ENCODE measurements at places on chromosomes 4 and X.

DNA sequence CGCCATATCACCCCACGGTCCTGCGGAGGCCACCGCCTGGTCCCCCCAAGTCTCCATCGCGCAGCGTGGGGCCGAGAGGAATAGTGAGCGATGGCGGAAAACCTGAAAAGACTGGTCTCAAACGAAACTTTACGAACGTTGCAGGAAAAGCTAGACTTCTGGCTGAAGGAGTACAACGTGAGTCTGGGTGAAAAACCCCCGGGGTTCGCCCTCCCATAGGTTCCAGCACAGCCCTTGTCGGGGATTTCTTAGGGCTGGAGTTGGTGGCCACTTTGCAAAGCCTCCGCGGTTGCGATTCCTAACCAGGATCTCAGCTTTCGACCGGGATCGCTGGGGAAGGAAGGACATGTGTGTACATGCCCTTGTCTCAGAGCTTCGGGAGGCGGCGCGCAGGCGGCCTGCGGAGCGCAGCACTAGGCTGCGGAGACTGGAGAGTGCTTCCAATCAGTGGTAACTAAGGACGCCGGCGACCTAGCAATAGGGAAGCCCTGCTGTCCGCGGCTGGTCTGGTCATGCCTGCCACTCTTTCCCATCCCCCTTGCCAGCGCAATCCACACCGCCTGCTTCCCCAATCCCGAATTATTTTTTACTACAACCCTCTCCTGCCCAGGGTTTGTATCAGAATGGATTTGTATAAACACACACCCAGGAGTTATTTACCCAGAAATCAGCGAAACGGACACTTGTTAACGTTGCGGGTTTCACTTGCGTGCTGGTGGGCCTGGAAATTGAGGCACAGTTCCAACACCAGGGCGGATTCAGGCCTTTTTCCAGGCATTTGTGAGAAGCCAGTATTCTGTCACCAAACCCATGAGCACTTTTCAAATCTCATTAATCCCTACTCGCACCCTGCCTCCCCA, 741 bp downstream of the SPATA18 start:
- no peak for DNase-seq

- DNase-seq: no peak
Measured at GRCh38 chr4:157242871-157243270, 22.3 kb downstream of the GRIA2 start.

DNA sequence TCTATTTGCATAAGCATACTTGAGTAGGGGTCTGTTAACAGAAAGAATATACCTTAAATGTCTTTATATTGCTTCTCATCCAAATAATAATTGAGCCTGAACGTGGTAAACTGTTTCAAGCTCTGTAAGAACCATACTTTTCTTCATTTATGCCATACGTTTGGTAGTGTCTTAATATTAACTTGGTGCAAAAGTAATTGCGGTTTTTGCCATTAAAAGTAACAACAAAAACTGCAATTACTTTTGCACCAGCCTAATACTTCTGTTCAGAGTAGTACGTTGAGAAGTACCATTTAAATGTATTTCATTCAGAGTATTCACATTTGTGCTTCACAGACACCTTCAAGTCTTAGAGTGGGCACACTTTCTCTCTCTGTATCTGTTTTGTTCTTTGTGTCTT, 60.5 kb downstream of the DDIT4L start:
- DNase-seq: no peak

GRCh38 chr4:170386511-170386910, 296.8 kb upstream of the AADAT start:
- DNase-seq: no peak

DNA sequence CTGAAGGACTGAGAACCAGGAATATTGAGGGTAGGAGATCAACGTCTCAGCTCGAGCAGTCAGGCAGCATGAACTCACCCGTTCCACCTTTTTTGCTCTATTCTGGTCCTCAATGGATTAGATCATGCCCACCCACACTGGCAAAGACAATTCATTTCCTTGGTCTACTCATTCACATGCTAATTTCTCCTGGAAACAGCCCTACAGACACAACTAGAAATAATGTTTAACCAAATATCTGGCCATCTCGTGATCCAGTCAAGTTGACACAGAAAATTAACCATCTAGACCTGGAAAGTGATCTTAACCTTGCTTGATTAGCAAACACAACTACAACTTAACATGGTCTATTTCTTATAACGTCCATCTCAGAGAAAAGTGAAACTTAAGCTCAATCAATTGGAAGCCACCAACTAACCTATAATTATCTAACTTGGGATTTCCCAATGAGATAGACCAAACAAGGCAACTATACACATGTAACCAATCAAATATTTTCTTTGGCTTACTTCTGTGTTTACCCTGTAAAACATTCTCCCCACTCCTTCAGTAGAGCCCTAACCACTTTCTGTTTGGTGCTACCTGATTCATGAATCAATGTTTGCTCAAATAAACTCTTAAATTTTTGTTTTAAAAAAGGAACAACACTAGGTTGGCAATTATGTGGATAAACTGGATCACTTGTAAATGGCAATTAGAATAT, 69.7 kb upstream of the MAMLD1 start:
- no peak for DNase-seq

DNA sequence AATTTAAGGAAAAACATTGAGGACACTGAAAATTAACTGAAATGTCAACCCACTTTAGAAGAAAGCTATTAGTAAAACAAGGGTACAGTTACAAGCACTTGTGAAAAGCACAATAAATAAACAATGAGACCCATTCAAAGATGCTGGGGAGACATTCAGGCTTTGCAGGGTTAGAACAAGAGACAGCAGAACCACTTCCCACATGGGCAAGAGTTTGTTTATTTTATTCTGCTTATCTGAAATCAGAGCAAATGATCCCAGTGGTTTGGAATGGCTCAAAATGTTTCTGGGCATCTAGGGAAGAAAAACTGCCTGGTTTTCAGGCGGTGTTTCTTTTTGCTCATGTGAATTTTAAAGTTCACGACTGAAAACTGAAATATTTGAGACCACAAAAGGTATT, 42.4 kb downstream of the PPP3CA start:
- DNase-seq: no peak

- no peak for DNase-seq
Measured at GRCh38 chr4:139876337-139876941, 210.8 kb downstream of the MGST2 start.

GRCh38 chr4:54909961-54910360, 215.4 kb downstream of the KDR start:
- no peak for DNase-seq

GRCh38 chrX:6718766-6719165, 183.8 kb upstream of the VCX3A start:
- DNase-seq: no peak

- DNase-seq: peak; percentile 3
Measured at GRCh38 chr4:162163892-162164759, at the start of gene FSTL5. TSS of gene FSTL5 (minus strand) at chr4:162164000. CDS start at chr4:162111396, 52,604 bp downstream.

- DNase-seq: no peak
Measured at GRCh38 chr4:176885224-176885623, 92.5 kb upstream of the VEGFC start.

DNA sequence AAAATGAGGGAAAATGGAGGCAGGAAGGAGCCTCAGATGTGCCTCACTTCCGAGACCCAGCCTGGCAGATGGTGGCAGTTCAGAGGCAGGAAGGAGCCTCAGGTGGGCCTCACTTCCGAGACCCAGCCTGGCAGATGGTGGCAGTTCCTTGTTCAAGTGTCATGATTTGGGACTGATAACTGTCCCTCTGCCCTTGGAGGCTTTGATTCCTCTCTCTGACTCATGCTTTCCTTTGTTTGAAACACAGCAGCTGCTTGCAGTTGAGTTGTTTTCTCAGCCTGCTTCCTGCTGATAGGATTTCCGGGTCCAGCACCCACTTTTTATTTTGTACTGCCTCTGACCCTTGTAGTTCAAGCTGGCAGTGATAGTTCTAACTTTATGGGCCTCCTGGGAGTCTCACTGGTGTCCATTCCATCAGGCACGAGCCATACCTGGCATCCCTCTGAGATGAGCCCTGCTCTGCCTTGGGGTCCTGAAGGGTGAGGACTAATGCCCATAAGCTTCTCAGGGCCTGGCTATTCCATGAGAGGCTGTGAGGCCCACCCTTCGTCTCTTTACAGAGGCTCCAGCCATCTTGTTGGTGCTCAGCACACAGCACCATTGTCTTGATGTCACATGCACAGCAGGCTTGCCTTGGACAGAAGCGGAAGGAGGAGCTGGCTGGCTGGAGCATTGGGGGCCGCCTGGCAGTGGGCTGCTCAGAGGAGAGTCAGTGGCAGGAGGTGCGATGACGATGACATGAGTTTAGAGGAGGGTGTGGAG, 13.0 kb downstream of the RGS12 start:
- DNase-seq: no peak

DNA sequence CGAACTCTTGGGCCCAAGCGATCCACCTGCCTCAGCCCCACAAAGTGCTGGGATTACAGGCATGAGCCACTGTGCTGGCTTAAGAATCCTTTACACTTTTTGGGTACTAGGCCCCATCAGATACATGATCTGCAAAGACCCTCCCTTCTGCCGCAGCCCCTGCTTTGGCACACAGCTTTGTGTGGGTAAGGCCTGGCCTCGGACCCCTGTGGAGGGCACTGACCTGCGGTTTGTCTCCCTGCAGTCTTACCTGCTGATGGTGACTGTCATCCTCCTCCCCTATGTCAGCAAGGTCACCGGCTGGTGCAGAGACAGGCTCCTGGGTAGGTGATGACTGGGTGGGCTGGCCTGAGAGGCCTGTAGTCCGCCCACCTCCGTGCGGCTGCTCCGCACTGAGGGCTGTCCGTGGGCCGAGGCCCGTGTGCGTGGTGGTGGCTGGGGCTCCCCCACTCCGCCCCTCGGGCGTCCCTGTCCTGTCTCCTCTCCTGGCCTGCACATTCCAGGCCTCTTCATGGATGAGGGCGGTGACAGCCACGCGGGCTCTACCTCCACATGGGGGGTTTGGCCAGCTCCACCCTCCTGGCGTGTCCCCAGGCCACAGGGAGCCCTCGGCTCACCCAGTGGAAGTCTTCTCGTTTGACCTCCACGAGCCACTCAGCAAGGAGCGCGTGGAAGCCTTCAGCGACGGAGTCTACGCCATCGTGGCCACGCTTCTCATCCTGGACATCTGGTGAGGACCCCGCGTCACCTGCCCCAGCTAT, 18.0 kb downstream of the DGKQ start:
- DNase-seq: no peak

DNA sequence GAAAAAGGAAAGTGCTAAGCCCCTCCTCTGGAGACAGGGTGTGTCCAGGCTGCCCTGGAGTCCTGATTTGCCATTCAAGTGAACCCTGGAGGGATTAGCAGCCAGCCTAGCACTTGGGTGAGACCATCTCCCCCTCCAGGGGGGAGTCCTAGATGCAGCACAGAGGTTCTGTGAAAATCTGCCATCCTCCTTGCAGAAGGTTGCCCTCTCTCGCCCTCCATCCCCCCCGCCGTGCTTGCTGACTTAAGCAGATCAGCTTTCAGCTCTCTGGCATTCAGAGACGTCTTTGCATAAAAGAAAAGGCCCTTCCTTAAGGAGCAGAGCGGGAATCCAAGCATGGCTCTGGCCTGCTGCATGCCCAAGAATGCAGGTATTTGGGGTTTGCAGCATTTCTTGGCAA, 102.1 kb upstream of the SCML1 start:
- DNase-seq: no peak

DNA sequence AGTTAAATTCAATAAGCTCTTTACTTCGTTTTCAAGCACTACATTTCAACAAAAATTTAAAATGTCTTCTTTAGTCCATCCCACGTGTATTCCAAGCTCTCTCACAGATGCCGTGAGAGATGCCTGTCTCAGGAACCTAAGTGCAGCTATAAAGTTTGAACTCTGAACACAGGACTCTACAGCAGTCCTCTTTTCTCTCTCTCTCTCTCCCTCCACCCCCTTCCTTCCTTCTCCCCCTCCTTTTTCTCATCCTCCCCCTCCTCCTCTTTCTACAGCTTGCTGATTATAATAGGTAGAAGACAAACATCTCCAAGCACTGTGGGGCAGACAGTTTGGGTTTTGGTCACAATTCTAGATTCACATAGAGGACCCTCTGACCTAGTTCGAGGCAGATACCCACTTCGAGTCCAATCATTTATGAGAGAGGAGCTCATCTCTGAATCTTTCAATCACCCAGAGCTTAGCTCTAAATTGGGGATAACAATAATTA, 31.5 kb upstream of the DCLK2 start:
- no peak for DNase-seq

GRCh38 chr4:109803924-109804571, 2.2 kb upstream of the CFI start:
- no peak for DNase-seq

DNA sequence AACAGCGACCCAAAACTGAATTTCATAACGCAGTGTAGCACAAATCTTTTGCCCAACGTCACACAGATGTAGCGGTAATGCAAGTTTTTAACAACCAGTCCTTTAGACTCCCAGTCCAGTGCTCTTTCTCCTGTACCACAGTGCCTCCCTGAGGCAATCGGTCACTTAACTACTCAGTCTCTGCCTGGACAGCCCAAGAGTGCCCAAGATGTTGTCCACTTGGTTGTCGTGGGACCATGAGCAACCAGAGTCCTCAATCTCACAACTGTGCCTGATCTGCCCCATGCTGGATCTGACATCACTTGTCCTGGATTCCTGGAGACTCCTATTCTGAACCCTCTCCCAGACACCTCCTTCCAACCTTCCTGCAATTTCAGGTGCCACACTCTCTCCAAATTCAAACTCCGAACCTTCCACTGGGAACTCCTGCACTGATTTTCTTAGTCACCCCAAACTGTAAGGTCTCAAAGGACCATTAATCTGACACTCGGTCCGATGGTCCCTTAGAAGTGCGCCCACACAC, 702 bp downstream of the MMGT1 start:
- no peak for DNase-seq

- DNase-seq: no peak
Measured at GRCh38 chr4:82388405-82388804, 14.6 kb upstream of the HNRNPD start.

GRCh38 chr4:123468479-123469031, 72.0 kb downstream of the SPRY1 start:
- DNase-seq: no peak

- no peak for DNase-seq
Measured at GRCh38 chrX:112868586-112868985, 28.0 kb upstream of the AMOT start.

DNA sequence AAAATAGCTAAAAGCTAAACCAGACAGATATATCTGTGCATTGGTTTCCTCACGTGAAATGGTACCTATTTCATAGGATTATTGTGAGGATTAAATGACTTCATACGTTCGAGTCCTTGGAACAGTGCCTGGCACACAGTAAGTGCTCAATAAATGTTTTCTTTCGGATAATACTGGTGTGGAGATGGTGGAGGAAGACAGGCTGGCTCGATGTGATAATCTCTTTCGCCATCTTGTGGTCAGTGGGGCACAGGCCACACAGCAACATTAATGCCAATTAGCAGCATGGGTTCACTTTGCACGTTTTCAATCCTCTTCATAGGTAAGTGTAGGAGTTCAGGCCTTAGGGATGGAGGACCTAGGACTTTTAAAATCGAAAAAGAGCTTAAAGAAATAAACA, 9.3 kb downstream of the PAGE4 start:
- no peak for DNase-seq

- DNase-seq: no peak
Measured at GRCh38 chr4:168335621-168336020, 17.1 kb upstream of the DDX60 start.

GRCh38 chrX:73577361-73577760, 14.4 kb downstream of the CHIC1 start:
- no peak for DNase-seq
